Body of pancreas (tissue), 4 donors: ENCODE measurements at places on chromosomes 6 and 20. TPM values are rescaled to one million over a fixed set of nuclear protein-coding genes. Genes with fewer than 3 reads are reported as not detected.

The GGTLC1 gene
- 3.4 TPM for total RNA-seq

The IDH3B gene
- total RNA-seq, result 65.4 TPM

The LRRC1 gene
- 13.2 TPM for total RNA-seq

The SLA2 gene
- 1.0 TPM for total RNA-seq

The RNF144B gene
- 4.0 TPM for total RNA-seq

The EGFL8 gene
- total RNA-seq, result 6.9 TPM

The OOEP gene
- total RNA-seq, result not detected

The OVOL2 gene
- total RNA-seq, result 3.6 TPM

The SLC22A1 gene
- total RNA-seq, result 0.33 TPM

The ENPP4 gene
- 5.9 TPM for total RNA-seq

The DSE gene
- total RNA-seq, result 14.0 TPM

The CPNE5 gene
- not detected for total RNA-seq

The ULBP2 gene
- not detected for total RNA-seq

The RWDD2A gene
- total RNA-seq, result 4.3 TPM

The DEF6 gene
- 10.2 TPM for total RNA-seq

The DPPA5 gene
- total RNA-seq, result not detected

The FAM217A gene
- total RNA-seq, result not detected

The ARFGEF2 gene
- 26.5 TPM for total RNA-seq

The TTBK1 gene
- total RNA-seq, result 0.33 TPM

The PLA2G7 gene
- not detected for total RNA-seq

- H3K36me3 ChIP-seq, result no peaks in the 10 kb centered on the region
- H3K27ac ChIP-seq, result no peak overlapping the region
- DNase-seq, result no peak
- H3K4me1 ChIP-seq, result no peaks in the 10 kb centered on the region
- H3K27me3 ChIP-seq, result peaks cover 10% of the 10 kb centered on the region
- no peak overlapping the region for H3K4me3 ChIP-seq
These were observed 54.9 kb downstream of the CDH22 start for GRCh38 chr20:46253391-46253790.

GRCh38 chr20:58593880-58594638 lies 57.0 kb upstream of the STX16 start:
- no peak overlapping the region for H3K27ac ChIP-seq
- H3K4me3 ChIP-seq, result no peak overlapping the region
- DNase-seq, result no peak
- no peaks in the 10 kb centered on the region for H3K4me1 ChIP-seq
- no peaks in the 10 kb centered on the region for H3K36me3 ChIP-seq

DNA sequence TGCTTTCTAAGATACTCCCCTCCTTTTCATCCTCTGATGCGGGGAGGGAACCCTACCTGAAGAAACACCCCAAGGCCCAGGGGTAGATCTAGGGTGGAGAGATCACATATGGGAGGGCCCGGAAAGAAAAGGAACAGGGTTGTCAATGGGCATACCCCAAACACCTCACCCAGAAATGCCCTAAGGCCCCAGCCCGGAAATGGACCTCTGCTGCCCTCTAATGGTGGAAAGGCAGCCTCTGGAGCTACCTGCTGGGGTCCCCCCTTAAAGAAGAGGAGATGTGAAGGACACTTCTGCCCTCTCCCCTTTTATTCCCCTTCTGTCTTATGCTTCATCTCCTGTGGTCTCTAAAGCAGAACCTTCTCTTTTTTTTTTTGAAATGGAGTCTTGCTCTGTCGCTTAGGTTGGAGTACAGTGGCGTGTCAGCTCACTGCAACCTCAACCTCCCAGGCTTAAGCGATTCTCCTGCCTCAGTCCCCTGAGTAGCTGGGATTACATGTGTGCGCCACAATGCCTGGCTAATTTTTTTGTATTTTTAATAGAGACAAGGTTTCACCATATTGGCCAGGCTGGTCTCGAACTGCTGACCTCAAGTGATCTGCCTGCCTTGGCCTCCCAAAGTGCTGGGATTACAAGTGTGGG lies 458 bp upstream of the ARMC12 start:
- H3K27me3 ChIP-seq, result no peaks in the 10 kb centered on the region
- no peak overlapping the region for H3K4me3 ChIP-seq
- peak; percentile 71 for DNase-seq
- no peak overlapping the region for H3K27ac ChIP-seq
- no peaks in the 10 kb centered on the region for H3K36me3 ChIP-seq
- peaks cover 59% of the 10 kb centered on the region for H3K4me1 ChIP-seq

GRCh38 chr6:1622220-1622850 lies 12.6 kb downstream of the FOXC1 start:
- H3K27ac ChIP-seq, result no peak overlapping the region
- peaks cover 10% of the 10 kb centered on the region for H3K4me1 ChIP-seq

DNA sequence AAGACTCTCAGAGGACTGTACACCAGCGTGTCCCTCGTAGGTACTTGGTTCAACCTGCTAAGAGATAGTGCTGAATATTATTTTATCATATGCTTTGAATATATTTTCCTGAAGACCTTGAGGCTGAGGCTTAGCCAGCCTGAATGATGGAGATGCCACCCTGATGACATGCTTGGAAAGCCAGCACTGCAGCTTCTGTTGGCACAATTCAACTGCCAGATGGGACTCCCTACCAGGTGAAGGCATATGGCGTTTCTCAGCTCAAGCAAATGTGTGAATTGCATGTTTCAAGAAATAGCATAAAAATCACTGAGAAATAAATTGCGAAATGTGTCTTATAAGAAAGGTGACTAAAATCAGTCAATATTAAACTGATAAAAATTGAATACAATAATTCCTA lies 228.1 kb upstream of the CST7 start:
- H3K36me3 ChIP-seq, result no peaks in the 10 kb centered on the region
- H3K27me3 ChIP-seq, result no peaks in the 10 kb centered on the region
- DNase-seq, result no peak
- no peak overlapping the region for H3K27ac ChIP-seq
- no peak overlapping the region for H3K4me3 ChIP-seq

GRCh38 chr6:54097753-54098152 lies 13.5 kb upstream of the MLIP start:
- no peaks in the 10 kb centered on the region for H3K36me3 ChIP-seq
- H3K27me3 ChIP-seq, result no peaks in the 10 kb centered on the region
- H3K4me1 ChIP-seq, result no peaks in the 10 kb centered on the region
- DNase-seq, result no peak
- no peak overlapping the region for H3K4me3 ChIP-seq
- H3K27ac ChIP-seq, result no peak overlapping the region

- H3K4me3 ChIP-seq, result no peak overlapping the region
- no peaks in the 10 kb centered on the region for H3K36me3 ChIP-seq
- H3K27me3 ChIP-seq, result no peaks in the 10 kb centered on the region
- peak; percentile 36 for DNase-seq
- peaks cover 80% of the 10 kb centered on the region for H3K4me1 ChIP-seq
These were observed 124.1 kb downstream of the FOXO3 start for GRCh38 chr6:108684771-108685329.

- H3K4me1 ChIP-seq, result peaks cover 17% of the 10 kb centered on the region
- H3K36me3 ChIP-seq, result no peaks in the 10 kb centered on the region
- H3K27me3 ChIP-seq, result no peaks in the 10 kb centered on the region
These were observed 1102.8 kb upstream of the GJE1 start for GRCh38 chr6:141029908-141030307.

DNA sequence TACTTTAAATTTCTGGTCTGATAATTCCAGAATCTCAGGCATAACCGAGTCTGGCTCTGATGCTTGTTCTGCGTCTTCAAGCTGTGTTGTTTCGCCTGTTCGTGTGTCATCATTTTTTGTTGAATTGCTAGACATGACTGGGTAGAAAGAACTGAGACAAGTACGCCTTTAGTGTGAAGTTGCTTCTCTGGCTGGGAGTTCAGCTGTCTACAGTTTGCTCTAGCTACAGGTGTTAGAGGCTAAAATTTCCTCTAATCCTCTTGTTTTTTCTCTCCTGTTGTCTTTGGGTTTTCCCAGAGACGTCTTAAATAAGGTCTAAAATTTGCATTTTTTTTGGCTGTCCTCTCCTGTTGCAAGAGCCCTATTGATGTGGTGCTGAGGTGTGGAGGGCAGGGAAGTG lies 100.3 kb downstream of the FAM50B start:
- no peak overlapping the region for H3K4me3 ChIP-seq
- H3K4me1 ChIP-seq, result no peaks in the 10 kb centered on the region
- no peak overlapping the region for H3K27ac ChIP-seq
- H3K27me3 ChIP-seq, result no peaks in the 10 kb centered on the region
- no peak for DNase-seq
- no peaks in the 10 kb centered on the region for H3K36me3 ChIP-seq

GRCh38 chr6:144065213-144065660 lies 30.1 kb downstream of the SF3B5 start:
- no peaks in the 10 kb centered on the region for H3K27me3 ChIP-seq
- peaks cover 16% of the 10 kb centered on the region for H3K4me1 ChIP-seq
- H3K4me3 ChIP-seq, result no peak overlapping the region

DNA sequence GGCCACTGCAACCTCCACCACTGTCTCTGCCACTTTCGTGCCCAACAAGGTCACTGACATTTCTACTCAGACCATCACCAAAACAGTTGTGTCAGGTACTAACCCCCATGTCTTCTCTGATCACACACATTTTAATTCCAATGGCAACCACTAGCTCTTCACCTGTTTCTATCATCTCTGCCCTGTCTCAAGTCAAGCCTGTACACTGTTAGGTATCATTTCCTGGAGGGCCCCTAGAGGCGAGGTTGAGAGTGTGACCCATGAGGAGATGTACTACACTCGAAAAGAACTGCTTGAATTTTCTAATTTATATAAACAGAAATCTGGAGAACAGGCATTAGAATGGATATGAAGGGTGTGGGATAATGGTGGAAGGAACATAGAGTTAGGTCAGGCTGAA lies 17.4 kb upstream of the MUC21 start:
- no peaks in the 10 kb centered on the region for H3K27me3 ChIP-seq
- no peaks in the 10 kb centered on the region for H3K36me3 ChIP-seq
- H3K4me1 ChIP-seq, result no peaks in the 10 kb centered on the region
- no peak overlapping the region for H3K27ac ChIP-seq
- no peak overlapping the region for H3K4me3 ChIP-seq

- no peaks in the 10 kb centered on the region for H3K4me1 ChIP-seq
- H3K27me3 ChIP-seq, result no peaks in the 10 kb centered on the region
- DNase-seq, result no peak
- H3K4me3 ChIP-seq, result no peak overlapping the region
These were observed 96.7 kb downstream of the SYCP2 start for GRCh38 chr20:59836767-59837166.

- peaks cover 9% of the 10 kb centered on the region for H3K4me1 ChIP-seq
- no peaks in the 10 kb centered on the region for H3K27me3 ChIP-seq
- H3K27ac ChIP-seq, result no peak overlapping the region
- no peak for DNase-seq
- no peak overlapping the region for H3K4me3 ChIP-seq
These were observed 115.7 kb upstream of the SALL4 start for GRCh38 chr20:51917886-51918535.

- no peak for DNase-seq
- H3K36me3 ChIP-seq, result no peaks in the 10 kb centered on the region
- H3K4me3 ChIP-seq, result no peak overlapping the region
- H3K4me1 ChIP-seq, result no peaks in the 10 kb centered on the region
- no peak overlapping the region for H3K27ac ChIP-seq
- no peaks in the 10 kb centered on the region for H3K27me3 ChIP-seq
These were observed 12.7 kb downstream of the FNDC1 start for GRCh38 chr6:159181914-159182313.

GRCh38 chr6:108563292-108563691 lies 2.6 kb downstream of the FOXO3 start:
- no peaks in the 10 kb centered on the region for H3K36me3 ChIP-seq
- no peak for DNase-seq
- H3K27me3 ChIP-seq, result no peaks in the 10 kb centered on the region
- H3K4me3 ChIP-seq, result peak overlapping the region; percentile 85

GRCh38 chr6:2028457-2029038 lies 216.9 kb downstream of the GMDS start:
- no peak overlapping the region for H3K4me3 ChIP-seq
- no peaks in the 10 kb centered on the region for H3K4me1 ChIP-seq
- no peaks in the 10 kb centered on the region for H3K36me3 ChIP-seq
- H3K27me3 ChIP-seq, result no peaks in the 10 kb centered on the region

DNA sequence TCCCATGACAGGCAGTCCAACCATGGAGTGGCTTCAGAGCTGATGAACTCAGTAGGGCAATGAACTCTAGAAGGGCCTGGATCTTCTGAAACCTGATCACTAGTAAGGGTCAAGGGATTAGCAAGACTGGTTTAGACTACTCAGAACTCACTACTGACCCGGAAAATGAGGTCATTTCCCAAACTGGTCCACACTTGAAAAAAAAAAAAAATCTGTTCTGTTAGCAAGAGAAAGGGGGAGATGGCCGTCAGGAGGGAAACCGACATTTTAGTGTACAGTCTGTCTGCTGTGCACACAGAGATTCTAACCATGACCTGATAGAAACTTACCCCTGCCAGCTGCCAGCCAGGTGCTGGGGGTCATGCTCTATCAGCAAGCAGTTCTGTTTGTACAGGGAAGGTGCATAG lies 262.4 kb upstream of the AGPAT4 start:
- no peaks in the 10 kb centered on the region for H3K36me3 ChIP-seq
- H3K4me1 ChIP-seq, result no peaks in the 10 kb centered on the region
- H3K27ac ChIP-seq, result no peak overlapping the region
- H3K4me3 ChIP-seq, result no peak overlapping the region

- no peak for DNase-seq
- H3K4me1 ChIP-seq, result peaks cover 6% of the 10 kb centered on the region
- no peak overlapping the region for H3K4me3 ChIP-seq
- H3K27me3 ChIP-seq, result no peaks in the 10 kb centered on the region
- no peaks in the 10 kb centered on the region for H3K36me3 ChIP-seq
These were observed 108.5 kb upstream of the RALGAPA2 start for GRCh38 chr20:20820785-20821483.

- H3K36me3 ChIP-seq, result no peaks in the 10 kb centered on the region
- no peak overlapping the region for H3K27ac ChIP-seq
- H3K4me1 ChIP-seq, result no peaks in the 10 kb centered on the region
- H3K27me3 ChIP-seq, result no peaks in the 10 kb centered on the region
These were observed 80.4 kb upstream of the PDE10A start for GRCh38 chr6:165743366-165743898.

DNA sequence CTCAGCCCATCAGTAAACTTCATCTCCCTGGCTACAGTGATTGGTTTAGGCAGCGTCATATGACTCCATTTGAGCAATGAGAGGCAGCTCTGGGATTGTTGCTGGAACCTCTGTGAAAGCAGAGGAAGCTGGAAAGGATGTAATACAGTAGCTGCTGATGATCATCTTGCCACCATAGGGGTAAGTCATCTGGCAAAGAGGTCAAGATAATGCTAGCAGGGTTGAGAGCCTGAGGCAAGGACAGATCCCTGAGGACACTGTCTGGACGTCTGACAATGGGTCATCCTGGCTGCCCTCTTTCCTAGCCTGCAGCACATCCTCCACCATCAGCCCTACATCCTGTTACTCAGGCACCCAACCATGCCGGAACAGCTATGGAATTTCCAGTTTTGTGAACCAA lies 25.5 kb upstream of the FKBP1A start:
- H3K36me3 ChIP-seq, result no peaks in the 10 kb centered on the region
- no peak for DNase-seq
- H3K27ac ChIP-seq, result no peak overlapping the region
- H3K4me1 ChIP-seq, result no peaks in the 10 kb centered on the region

- DNase-seq, result no peak
- H3K27me3 ChIP-seq, result no peaks in the 10 kb centered on the region
- H3K36me3 ChIP-seq, result no peaks in the 10 kb centered on the region
These were observed 30.5 kb upstream of the SIRPD start for GRCh38 chr20:1587781-1588532.

GRCh38 chr20:56343861-56344381 lies 14.9 kb upstream of the FAM210B start:
- no peak overlapping the region for H3K27ac ChIP-seq
- no peaks in the 10 kb centered on the region for H3K27me3 ChIP-seq
- peaks cover 24% of the 10 kb centered on the region for H3K4me1 ChIP-seq
- DNase-seq, result peak; percentile 56

- peaks cover 5% of the 10 kb centered on the region for H3K4me1 ChIP-seq
- no peak overlapping the region for H3K4me3 ChIP-seq
- no peaks in the 10 kb centered on the region for H3K27me3 ChIP-seq
- H3K27ac ChIP-seq, result no peak overlapping the region
These were observed 3.1 kb upstream of the AKIRIN2 start for GRCh38 chr6:87705070-87705691.
